ENCODE measurements at places on chromosomes 5 and 9. TPM values are rescaled to one million over a fixed set of nuclear protein-coding genes. Genes with fewer than 3 reads are reported as not detected.

The EMB gene
- polyA plus RNA-seq = 1.5 TPM

- DNase-seq = no peak
Observed at GRCh38 chr9:112127281-112127680, 47.8 kb downstream of the SUSD1 start.

DNA sequence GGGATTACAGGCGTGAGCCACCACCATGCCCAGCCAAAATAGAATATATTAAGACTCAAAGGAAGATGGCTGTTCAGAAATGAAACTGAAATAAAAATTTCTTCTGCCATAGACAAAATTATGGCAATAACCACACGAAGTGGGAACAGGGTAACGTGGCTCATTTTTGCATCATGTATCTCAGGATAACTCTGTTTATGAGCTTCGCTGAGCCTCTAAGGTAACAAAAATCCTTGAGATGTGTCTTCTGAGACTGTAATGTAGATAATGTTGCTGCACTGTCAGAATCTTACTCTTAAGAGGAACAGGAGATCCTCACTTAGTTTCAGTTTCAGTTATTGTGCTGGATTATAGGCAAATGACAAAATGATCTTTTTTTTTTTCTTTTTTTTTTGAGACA, 153.8 kb downstream of the GOLPH3 start:
- DNase-seq = no peak

GRCh38 chr9:23050548-23050947, 603.9 kb downstream of the DMRTA1 start:
- DNase-seq = no peak

DNA sequence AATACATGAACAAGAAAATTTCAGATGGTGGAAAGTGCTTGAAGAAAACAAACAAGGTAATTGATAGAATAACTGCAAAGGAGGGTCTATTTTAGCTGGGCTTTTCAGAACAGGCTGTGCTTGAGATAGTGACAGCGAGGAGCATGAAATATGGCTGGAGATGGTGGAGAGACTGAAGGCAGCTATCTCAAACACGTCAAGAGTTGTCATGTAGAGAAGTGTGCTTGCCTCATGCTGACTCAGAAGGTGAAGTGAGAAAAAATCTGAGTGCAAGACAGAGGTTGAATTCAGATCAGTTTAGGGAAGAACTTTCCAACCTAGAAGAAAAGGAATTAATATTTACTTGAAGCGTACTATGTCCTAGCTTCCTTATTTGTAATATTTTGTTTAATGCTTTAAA, 115.5 kb upstream of the RANBP3L start:
- no peak for DNase-seq

- peak; percentile 1 for DNase-seq
Observed at GRCh38 chr5:116942622-116943021, 368.0 kb upstream of the SEMA6A start.
